ENCODE measurements at places on chromosomes 1 and 21.

GRCh38 chr21:45502006-45502345 is 40.3 kb downstream of the SLC19A1 start:
- H3K27me3 ChIP-seq: peaks cover 9% of the 10 kb centered on the region
- DNase-seq: no peak
- H3K4me3 ChIP-seq: no peak overlapping the region
- H3K4me1 ChIP-seq: peaks cover 13% of the 10 kb centered on the region
- peaks cover 2% of the 10 kb centered on the region for H3K36me3 ChIP-seq
- peak overlapping the region; percentile 39 for H3K27ac ChIP-seq

DNA sequence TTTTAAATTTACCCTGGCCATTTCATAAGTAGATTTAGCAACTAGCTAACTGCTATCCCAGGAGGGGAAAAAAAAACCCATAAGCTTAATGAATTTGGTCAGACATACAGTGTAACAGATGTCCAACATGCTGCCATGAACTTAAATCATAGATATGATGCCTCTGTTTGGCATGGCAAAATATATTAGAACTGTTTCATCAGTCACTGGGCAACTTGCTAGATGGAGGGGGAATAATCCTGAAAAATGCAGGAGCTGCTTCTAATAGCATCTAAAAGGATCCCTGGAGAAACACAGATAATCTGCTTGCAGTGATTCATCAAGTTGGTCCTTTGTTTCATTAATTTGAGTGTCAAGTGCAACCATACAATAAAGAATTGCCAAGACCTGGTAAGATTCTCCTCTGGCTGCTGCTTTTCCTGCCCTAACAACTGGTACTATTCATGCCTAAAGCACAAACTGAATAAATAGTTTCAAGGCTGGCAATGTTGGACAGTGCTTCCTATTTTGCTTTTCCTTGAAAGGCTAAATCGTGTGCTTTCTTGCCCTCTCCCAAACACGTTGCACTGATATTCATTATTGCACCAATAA is 1.5 kb upstream of the ST6GALNAC5 start:
- H3K36me3 ChIP-seq: no peaks in the 10 kb centered on the region
- no peak overlapping the region for H3K4me3 ChIP-seq
- peaks cover 2% of the 10 kb centered on the region for H3K4me1 ChIP-seq
- H3K27ac ChIP-seq: no peak overlapping the region

GRCh38 chr1:200525090-200525987 is 95.2 kb downstream of the KIF14 start:
- no peak for DNase-seq
- no peaks in the 10 kb centered on the region for H3K27me3 ChIP-seq
- H3K27ac ChIP-seq: no peak overlapping the region
- H3K4me3 ChIP-seq: no peak overlapping the region

- H3K27ac ChIP-seq: no peak overlapping the region
- H3K27me3 ChIP-seq: peaks cover 3% of the 10 kb centered on the region
- no peaks in the 10 kb centered on the region for H3K36me3 ChIP-seq
- peaks cover 7% of the 10 kb centered on the region for H3K4me1 ChIP-seq
Measured at GRCh38 chr1:182643699-182644098, 39.5 kb upstream of the RGS16 start.

DNA sequence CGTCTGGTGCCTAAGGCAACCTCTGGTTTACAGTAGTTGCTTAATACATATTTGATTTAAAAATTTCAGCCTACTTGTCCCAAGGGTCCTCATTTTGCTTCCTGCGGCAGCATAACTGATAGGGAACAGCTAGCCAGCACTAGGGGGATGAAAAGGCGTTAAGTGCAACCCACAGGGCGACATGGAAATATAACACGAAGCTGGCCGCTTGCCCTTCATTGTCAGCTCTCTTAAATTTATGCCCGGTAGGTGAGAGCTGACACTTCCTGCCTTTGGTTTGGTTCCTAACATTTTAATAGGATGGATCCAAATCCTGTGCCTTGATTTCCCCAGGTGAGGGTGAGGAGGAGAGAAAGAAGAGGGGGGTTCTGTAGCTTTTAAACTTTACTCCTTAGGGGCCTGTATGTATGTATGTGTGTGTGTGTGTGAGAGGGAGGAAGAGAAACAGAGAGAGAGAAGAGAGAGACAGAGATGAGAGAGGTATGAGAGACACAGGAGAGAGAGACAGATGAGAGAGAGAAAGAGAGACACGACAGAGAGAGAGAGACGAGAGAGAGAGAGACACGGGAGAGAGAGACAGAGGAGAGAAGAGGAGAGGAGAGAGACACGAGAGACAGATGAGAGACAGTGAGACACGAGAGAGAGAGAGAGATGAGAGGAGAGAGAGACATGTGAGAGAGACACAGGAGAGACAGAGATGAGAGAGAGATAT is 938 bp upstream of the ACTN2 start:
- DNase-seq: no peak
- peaks cover 23% of the 10 kb centered on the region for H3K27me3 ChIP-seq
- peaks cover 6% of the 10 kb centered on the region for H3K4me1 ChIP-seq
- peak overlapping the region; percentile 73 for H3K4me3 ChIP-seq

DNA sequence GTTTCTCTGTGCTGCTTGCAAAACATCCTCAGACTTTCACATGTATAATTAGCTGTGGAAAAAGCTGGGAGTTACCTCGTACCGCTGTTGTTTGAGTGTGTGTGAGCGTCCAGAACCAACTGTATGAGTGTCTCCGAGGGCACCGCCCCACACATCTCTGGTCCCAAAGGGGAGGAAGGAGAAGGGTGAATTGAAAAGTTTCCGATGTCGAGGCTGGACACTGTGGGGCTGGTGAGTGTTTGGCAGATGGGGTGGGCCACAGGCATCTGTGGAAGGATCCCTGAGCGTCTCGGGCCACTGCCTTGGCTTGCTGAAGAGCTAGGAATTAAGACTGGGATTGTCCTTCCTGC is 1.2 kb downstream of the ATP2B4 start:
- H3K4me3 ChIP-seq: peak overlapping the region; percentile 87
- peaks cover 2% of the 10 kb centered on the region for H3K36me3 ChIP-seq
- no peaks in the 10 kb centered on the region for H3K27me3 ChIP-seq

DNA sequence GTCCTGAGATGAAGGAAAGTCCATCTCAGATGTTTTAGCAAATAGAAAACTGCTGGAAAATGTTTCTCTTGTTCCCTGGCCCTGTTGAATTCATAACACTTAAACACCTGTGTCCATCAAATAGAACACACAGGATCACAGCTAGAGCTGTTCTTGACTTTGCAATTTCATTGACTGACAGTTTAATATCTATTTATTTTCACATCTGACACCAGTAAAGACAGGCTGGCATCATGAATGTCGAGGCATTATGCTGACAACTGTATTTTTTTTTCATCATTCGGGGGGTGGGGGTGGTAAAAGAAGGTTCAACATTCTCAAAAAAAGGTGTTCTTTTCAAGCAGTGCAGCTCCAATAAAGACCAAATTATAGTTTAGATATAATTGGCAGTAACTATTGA is 591.2 kb upstream of the PTBP2 start:
- no peak for DNase-seq
- H3K36me3 ChIP-seq: no peaks in the 10 kb centered on the region
- H3K4me1 ChIP-seq: no peaks in the 10 kb centered on the region
- H3K4me3 ChIP-seq: no peak overlapping the region
- no peak overlapping the region for H3K27ac ChIP-seq

DNA sequence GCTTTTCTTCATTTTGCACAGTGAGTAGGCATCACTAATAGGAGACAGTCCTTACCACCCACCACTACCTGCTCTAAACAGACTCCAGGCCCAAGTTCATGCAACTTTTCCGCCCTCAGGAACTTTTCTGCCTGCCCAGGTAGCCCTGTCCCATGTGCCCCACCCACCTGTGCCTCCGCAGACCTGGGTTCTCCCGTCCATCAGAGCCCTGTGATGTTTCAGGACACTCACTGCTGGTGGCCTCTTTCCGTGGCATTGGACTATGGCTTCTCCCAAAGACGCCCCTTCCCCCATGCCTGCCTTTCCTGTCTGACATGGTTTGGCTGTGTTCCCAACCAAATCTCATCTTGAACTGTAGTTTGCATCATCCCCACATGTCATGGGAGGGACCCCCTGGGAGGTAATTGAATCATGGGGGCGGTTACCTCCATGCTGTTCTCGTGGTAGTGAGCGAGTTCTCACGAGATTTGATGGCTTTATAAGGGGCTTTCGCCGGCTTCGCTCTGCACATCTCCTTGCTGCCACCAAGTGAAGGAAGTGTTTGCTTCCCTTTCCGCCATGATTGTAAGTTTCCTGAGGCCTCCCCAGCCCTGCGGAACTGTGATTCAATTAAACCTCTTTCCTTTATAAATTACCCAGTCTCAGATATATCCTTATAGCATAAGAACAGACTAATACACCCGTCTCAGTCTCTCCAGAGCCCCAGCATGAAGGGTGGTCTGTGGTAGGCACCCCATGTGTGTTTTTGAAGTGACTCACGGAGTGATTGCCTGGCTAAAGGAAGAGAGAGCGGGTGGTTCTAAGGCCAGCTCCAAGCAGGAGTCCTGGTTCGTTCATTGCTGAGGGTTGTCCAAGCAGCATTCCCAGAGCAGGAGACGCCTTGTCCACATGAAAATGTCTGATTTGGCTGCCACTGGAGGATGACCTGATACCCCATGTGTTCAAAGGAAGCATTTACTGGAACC is 86.0 kb upstream of the ZBTB40 start:
- H3K27me3 ChIP-seq: peaks cover 15% of the 10 kb centered on the region
- no peak overlapping the region for H3K4me3 ChIP-seq
- no peaks in the 10 kb centered on the region for H3K36me3 ChIP-seq
- H3K4me1 ChIP-seq: no peaks in the 10 kb centered on the region
- DNase-seq: no peak

- peak; percentile 19 for DNase-seq
- H3K4me3 ChIP-seq: peak overlapping the region; percentile 86
- peaks cover 18% of the 10 kb centered on the region for H3K27me3 ChIP-seq
- H3K27ac ChIP-seq: no peak overlapping the region
- H3K4me1 ChIP-seq: peaks cover 12% of the 10 kb centered on the region
Measured at GRCh38 chr1:91885213-91885715, 687 bp downstream of the TGFBR3 start.

DNA sequence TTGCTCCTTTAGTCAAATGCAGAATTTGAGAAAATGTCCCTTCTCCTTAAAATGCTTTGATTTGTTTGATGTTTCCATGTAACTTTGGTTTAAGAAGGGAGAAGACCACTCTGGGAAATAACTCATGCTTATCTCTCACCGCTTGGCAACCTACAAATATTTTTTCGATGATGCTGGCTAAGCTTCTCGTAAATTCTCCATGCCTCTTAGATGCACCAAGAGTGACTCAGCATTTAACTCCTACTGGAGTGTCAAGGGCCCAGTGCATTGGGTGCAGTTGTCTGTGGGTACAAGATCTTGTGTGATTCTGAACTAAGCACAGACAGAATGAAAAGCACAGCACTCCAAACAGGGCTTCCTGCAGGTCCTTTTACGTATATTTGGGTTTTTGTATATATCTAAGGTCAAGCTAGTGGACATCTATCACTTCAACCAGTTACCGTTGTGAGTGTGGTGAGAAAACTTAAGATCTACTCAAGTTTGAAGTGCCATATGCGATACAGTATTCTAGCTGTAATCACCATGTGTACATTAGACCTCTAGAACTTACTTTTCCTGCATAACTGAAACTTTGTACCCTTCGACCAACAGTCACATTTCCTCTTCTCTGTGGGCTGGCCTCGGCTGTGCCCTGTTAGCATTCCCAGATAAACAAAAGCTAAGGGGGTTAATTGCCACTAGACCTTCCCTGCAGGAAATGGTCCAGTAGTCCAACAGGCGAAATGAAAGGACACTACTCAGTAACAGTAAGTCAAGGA is 55.8 kb downstream of the COL18A1 start:
- no peak overlapping the region for H3K27ac ChIP-seq
- peaks cover 11% of the 10 kb centered on the region for H3K27me3 ChIP-seq
- peaks cover 2% of the 10 kb centered on the region for H3K36me3 ChIP-seq
- DNase-seq: no peak
- peaks cover 10% of the 10 kb centered on the region for H3K4me1 ChIP-seq
- H3K4me3 ChIP-seq: no peak overlapping the region

- H3K27ac ChIP-seq: peak overlapping the region; percentile 92
- DNase-seq: peak; percentile 49
- peaks cover 26% of the 10 kb centered on the region for H3K4me1 ChIP-seq
- H3K36me3 ChIP-seq: no peaks in the 10 kb centered on the region
- peaks cover 2% of the 10 kb centered on the region for H3K27me3 ChIP-seq
Measured at GRCh38 chr21:35226968-35227744, 178.1 kb upstream of the RUNX1 start.

- H3K27ac ChIP-seq: no peak overlapping the region
- no peaks in the 10 kb centered on the region for H3K36me3 ChIP-seq
- no peaks in the 10 kb centered on the region for H3K4me1 ChIP-seq
- peaks cover 2% of the 10 kb centered on the region for H3K27me3 ChIP-seq
- no peak overlapping the region for H3K4me3 ChIP-seq
Measured at GRCh38 chr1:65765631-65766030, 27.1 kb upstream of the PDE4B start.

DNA sequence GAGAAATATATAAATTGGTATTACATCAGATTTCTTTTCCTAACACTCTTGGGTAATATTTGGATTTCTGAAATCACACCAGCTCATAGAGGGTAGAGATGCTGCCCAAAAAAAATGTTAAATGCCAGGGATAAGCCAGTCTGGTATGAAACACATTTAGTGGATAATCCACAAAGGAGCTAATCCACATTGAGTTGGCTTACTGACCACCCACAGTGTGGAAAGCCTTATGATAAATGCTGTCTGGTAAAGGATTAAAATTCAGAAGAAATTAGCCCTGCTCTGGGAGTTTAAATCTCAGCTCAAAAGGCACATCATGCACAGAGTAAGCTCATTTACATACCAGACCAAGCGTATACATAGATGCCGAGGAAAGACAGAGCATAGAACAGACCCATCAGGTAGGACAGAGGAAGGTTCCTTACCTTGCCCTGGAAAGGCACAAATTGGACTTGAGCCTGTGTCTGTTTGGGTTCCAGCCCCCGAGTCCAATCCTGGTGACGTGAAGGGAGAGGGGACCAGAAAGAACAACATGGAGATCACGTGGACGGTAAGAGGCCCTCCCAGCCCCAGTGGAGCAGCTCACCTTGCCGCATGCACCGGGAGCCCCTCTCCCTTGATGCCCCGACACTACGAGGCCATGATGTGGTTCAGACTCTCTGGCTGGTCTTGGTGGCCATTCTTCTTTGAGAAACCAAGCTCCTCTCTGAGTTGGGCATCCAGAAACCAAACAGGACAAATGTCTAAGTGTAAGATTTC is 62.9 kb upstream of the CNTN2 start:
- H3K4me1 ChIP-seq: peaks cover 20% of the 10 kb centered on the region
- H3K4me3 ChIP-seq: no peak overlapping the region
- DNase-seq: no peak
- H3K27ac ChIP-seq: no peak overlapping the region
- H3K27me3 ChIP-seq: peaks cover 15% of the 10 kb centered on the region

DNA sequence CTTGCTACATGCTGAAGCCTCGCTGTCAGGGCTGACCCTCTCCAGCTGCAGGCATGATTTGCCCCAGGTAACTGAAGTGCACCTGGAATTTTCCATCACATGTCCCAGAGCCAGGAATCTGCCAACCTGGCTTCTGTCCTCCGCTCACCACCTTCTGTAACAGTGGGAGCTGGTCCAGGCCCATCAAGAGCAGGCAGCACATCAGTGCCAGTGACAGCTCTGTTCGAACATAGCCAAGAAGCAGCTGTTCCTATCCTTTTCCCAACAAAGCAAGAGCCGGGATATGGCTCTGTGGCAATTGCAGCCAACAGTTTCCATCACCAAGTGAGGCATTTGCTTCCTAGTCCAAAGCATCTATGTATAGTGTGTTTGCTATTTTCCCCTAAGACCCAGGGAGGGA is 42.2 kb upstream of the KANK4 start:
- no peaks in the 10 kb centered on the region for H3K4me1 ChIP-seq
- no peak for DNase-seq
- H3K4me3 ChIP-seq: no peak overlapping the region
- no peaks in the 10 kb centered on the region for H3K27me3 ChIP-seq
- no peak overlapping the region for H3K27ac ChIP-seq
- no peaks in the 10 kb centered on the region for H3K36me3 ChIP-seq
